ENCODE measurements at places on chromosomes 7 and 10. TPM values are rescaled to one million over a fixed set of nuclear protein-coding genes. Genes with fewer than 3 reads are reported as not detected.

DNA sequence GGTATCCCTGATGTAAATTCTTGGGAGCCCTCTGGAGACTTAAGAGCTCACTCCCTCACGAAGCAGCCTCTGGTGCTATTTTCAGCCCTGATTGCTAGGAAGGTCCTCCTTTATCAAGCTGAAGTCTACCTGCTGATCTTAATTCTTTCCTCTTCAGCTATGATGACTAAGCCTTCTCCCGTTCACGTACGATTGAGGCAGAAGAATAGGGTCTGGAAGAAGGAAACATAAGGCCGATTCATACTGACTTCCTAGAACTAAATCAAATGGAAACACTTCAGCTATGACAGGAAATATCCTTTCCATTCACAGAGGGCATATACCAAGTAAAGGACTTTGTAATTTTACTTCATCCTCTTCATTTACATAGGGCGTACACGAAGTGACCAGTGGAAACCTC lies 107.0 kb downstream of the CPXM2 start:
- DNase-seq, result no peak

DNA sequence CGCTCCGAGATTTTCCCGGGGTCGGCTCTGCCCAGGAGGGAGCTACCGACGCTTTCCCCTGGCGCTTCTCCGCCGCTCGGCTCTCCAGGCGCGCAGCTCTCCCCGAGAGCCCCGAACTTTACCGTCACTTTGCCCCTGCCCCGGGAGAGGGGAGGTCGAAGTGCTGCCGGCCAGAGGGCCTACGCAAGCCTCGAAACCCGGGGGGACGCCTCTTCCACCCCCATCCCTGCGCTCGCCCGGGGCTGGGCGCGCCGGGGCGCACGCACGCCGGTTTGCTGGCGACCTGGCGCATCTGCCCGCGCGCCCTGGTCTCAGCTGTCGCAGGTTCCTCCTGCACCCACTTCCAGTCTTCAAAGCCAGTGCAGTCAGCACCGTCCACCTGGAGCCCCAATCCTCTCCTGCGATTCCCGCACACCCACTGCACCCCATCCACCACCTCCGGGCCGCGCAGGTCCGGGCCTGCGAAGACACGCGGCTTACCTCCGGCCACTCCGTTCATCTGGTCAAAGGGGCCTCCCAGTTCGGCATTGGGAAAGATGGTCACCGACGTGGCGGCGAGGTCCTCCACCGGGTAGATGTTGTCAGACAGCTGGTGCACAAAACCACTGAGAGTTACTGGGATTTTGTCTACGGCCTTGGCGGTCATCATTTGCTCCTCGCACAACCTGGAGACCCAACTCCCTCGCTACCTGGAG lies 638 bp downstream of the EGR2 start:
- DNase-seq, result no peak

- no peak for DNase-seq
These were observed 206.7 kb upstream of the PLXNA4 start for GRCh38 chr7:132782777-132783640.

CALML3 gene
- not detected for total RNA-seq

DNA sequence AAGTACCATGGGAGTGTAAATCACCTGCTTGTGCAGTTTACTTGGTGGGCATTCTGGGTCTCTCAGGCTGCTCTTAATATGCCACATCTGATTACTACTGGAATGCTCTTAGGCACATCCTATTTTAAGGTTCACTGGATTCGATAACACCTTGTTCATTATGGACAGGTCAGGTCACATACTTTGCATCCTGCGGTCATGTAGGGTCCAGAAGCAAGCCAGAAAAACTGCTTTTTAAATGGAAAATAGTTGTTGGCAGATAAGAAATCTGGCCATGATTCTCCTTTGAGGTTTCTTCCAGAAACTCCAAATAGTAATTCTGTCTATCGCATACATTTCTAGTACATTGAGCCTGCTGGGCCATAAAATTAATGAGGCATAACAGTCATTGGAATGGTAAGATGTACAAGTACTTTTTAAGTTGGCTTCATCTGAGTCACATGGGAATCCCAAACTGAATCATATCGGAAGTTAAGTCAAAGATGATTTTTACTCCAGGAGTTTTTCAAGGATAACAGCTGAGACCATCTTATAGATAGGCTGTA lies 371.9 kb downstream of the LRRTM3 start:
- DNase-seq, result no peak

PMPCB gene
- total RNA-seq, result 105 TPM

ZNHIT1 gene
- 66.9 TPM for total RNA-seq

DNA sequence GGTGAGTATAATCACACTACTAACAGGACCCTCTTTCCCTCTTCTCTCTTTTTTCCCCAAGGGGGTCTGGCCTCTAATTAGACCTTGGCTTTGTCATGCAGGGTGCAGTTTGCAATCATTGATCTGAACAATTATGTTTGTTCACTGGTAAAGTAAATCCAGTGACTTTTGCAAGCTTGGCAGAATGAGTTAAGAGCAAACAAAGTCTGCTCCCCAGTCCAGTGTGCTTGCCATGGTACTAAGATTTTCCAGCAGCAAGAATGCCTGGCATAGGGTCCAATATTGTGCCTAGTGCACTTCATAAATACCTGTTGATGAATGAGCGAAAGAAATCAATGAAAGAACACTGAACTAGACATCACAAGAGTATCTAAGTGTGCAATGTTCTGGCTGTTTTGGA lies 43.9 kb downstream of the PLXDC2 start:
- DNase-seq, result no peak

C10orf67 gene
- 0.09 TPM for total RNA-seq

CELF2 gene
- 0.14 TPM for total RNA-seq

Data from NCI-H460 (cell line).